COR-L47 (cell line): ENCODE measurements at places on chromosomes 1 and 21.

- no peak for DNase-seq
These were observed 18.7 kb upstream of the STUM start for GRCh38 chr1:226529891-226530290.

GRCh38 chr1:225945564-225945963, 4.5 kb upstream of the LEFTY2 start:
- DNase-seq: no peak

- DNase-seq: peak; percentile 54
These were observed 292.1 kb upstream of the VAMP3 start for GRCh38 chr1:7478809-7479499.

GRCh38 chr21:40902993-40903392, 56.0 kb upstream of the DSCAM start:
- no peak for DNase-seq

DNA sequence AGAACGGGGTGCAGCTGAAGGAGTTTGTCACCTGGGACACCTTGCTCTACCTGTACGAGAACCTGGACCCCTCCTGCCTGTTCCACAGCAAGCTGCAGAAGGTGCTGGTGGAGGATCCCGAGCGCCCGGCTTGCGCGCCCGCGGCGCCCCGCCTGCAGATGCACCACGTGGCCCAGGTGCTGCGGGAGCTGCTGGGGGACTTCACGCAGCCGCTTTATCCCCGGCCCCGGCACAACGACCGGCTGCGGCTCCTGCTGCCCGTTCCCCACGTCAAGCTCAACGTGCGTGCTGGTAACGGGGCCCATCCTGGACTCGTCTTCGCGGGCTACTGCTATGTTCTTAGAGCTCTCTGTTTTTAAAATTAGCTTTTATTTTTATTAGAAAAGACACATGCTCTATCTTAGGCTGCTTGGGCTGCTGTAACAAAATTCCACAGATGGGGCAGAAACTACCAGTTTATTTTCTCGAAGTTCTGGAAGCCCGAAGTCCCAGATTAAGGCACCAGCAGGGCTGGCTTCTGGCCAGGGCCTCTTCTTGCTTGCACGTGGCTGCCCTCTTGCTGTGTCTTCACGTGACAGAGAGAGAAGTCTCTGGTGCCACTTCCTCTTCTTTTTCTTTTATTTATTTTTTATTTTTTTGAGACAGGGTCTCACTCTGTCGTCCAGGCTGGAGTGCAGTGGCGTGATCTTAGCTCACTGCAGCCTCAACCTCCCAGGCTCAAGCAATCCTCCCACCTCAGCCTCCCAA, 38.1 kb downstream of the TRPM2 start:
- no peak for DNase-seq

- DNase-seq: no peak
These were observed 22.7 kb downstream of the KCNQ4 start for GRCh38 chr1:40806240-40806639.

DNA sequence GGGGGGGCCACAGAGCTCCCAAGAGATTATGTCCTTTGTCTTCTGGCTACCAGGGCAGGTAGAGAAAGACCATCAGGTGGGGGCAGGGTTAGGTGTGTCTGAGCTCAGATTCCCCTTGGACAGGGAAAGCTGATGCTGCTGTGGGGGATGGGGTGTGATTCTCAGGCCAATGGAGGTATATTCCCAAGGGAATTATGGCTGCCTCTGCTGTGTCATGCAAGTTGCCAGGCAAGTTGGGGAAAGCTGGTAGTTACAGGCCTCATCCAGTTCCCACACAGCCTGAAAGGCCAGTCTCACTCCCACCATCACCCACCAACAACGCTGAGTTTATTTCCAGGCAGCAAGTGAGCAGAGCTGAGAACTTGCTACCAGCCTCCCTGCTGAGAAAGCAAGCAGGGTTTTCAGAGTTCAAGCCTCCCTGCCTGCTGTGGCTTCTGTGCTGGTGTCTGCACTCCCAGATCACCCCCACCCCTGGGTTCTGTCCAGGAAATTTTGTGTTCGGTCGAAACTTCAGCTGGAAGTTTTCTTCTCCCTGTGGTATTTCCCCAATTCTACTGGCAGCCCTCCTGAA, 21.3 kb downstream of the IFI16 start:
- DNase-seq: no peak

DNA sequence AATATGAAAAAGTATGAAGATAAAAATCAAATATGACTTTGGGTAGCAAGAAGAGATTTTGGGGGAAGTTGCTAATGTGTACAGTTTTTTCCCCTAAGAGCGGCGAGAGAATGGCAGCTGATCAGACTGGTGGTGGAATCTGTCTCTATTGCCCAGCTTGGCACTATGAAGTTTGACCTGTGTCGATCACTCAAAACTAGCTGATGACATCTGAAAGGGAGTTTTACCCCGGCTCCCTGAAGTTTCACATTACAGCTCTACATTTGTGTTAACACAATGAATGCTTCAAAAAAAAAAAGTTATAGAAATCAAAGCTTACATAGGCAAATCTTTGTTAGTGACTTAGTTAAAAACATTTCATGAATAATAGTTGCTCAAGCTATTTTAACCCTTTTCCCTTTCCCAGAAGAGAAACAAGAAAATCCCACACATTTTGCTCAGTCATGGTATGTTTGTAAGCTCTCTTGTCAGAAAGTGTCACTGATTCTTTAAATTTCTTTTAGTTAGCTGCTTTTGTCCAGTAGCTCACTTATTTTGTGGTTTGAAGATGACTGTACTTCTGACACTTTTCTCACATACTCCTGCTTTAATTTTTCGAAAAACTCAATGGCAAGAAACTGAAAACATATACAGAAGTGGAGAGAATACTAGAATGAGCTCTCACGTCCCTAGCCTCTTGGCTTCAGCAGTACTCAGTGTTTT, 41.3 kb downstream of the DYRK1A start:
- DNase-seq: no peak

- no peak for DNase-seq
These were observed 279.5 kb upstream of the NR5A2 start for GRCh38 chr1:199747984-199748383.

DNA sequence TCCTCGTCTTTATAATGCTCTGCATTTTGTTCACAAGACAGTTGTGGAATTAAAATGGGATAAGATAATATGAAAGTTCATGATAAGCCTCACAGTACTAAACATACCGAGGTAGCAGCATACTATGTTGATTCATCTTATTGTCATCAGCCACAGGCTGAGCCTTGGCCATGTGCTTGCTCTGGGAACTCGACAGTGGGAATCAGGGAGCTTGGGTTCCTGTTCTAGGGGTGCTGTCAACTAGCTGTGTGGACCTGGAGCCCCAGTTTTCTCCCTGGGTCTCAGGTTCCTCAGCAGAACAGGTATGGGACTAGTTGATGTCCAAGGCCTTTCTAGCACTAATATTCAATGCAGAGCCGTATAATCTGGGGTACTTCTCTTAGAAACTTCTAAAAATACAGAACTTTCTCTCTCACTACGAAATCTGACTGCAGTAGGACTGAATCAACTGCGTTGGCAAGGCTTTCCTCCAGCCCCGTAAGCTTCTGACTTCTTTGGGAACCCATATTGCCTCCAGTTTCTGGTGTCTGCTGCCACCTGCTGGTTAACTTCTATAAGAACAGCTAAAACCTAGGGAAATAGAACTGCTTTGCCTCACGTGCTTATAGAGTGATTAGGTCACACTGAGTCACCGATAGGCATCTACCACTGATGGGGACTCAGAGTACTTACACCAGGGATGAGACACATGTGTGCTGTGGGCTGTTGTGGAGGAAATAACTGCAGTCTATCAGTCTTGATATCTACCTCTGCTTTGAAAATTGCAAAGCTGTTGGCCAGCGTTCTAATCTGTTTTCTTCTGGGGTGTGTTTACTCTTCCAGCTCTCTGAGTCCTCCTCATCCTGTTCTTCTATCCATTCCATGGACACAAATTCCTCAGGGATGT, 110.9 kb downstream of the RGL1 start:
- peak; percentile 76 for DNase-seq

GRCh38 chr1:78236716-78237115, 190.9 kb downstream of the GIPC2 start:
- no peak for DNase-seq

DNA sequence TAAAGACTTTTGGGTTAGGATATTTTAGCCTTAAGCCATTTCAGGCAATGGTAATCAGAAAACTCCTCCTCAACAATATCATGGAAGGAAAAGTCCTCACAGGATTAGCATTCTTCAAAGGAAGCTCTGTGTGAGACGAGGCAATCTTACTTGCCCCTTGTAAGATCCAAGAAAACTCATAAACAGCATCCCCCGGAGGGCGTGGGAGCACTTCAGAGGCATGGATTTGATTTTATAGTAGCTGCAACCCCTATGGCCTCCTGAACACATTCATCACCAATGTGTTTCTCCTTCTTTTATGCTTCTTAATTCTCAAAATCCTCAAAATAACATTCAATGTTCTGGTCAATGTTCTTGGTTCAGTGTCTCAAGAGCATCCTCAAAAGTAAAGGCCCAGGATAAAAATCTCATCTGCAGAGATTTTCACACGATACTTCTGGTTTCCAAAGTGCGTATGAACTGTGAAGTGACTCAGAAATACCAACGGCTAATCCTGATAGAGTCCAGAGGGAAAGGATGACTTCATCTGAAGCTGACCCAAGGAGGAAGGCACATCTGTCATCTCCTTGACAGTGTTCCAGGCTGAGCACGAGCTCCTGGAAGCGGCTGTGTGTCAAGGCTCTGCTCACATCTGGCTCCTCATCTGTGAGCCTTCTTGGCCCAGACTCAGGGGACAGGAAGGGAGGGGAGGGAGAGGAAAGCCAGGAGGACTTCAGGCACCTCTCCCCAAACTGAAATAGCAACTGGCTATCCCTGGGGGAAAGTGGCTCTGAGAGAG, 49.3 kb upstream of the PSEN2 start:
- no peak for DNase-seq

- DNase-seq: no peak
These were observed 1.3 kb downstream of the ADARB1 start for GRCh38 chr21:45075596-45076244.

DNA sequence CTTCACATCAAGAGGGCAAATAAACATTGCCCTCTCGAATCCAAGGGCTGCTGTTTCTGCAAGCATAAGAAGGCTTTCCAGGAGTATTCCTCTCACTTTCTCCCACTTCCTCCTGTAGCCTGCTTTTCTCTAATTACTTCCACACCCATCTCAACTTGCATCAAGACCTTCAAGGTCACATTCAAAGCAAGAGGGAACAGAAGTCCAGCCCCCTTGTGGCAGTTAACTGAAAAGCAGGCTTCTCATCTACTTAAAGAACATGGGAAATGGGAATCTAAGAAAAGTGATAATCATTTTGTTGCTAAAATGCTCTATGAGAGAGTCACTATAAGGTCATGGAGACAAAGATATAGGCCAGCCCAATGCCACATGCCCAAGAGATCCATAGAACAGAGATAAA, 874.4 kb downstream of the KCNT2 start:
- DNase-seq: no peak
